ENCODE measurements at places on chromosomes 2 and 18.

DNA sequence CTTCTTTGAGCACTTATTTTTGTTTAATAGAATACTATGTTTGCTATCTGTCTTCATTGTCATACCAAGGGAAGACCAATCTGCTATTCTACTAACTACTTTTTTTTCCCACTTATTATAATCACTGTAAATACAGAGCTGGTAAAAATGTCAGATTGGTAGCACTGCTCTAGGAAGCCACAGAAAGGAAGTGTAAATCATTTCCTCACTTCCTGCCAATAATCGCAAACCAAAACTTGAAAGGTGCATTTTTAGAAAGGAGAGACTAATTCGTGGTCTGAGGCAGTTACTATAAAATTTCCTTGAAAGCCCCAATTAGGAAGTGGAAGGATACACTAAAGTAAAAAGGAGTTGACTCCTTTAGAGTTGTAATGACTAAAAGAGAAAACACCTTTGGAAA lies 13.9 kb upstream of the THSD7B start:
- DNase-seq: no peak

GRCh38 chr2:80040226-80040625 lies 264.3 kb downstream of the LRRTM1 start:
- no peak for DNase-seq

DNA sequence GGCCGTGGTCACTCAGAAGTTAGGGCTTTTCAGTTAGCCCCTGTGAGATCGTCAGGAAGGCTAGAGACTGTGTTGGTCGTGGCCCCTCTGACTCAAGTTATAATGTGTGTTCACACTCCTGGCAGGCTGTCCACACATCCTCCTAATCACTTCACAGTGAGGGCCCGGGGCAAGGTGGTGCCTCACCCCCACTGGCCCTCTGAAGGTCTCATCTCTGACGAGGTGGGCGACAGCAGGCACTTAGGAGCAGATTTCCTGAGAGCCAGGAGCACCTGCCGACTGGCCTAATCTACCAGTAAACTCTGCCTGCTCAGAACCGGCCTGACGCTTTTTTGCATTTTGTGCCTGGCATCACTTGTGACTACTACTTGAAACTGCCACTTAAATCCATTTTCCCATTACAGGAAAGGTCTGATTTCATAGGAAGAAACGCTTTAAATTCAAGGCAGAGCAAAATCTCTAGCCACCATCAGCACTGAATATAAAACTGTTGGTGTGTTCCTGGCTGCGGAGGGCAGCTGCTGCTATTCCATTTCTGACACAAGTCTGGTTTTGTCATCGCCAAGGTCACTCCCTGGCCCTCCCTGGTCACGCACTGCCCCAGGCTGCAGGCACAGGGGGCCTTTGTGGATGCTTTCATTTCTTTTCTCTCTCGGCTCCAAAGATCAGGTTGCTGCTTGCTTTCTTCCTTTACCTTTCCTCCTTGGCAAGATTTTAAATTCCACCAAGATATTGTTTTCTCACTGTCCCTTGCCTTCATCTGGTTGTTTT lies 48.0 kb downstream of the RAB12 start:
- no peak for DNase-seq

- DNase-seq: no peak
Measured at GRCh38 chr2:179764710-179765109, 96.7 kb downstream of the ZNF385B start.

GRCh38 chr18:33716061-33716683 lies 138.2 kb downstream of the ASXL3 start:
- DNase-seq: no peak

GRCh38 chr2:12613137-12613835 lies 103.5 kb upstream of the TRIB2 start:
- DNase-seq: no peak

- DNase-seq: no peak
Measured at GRCh38 chr2:127381762-127382161, 6.0 kb downstream of the MAP3K2 start.

GRCh38 chr2:120820953-120821279 lies 85.2 kb downstream of the GLI2 start:
- DNase-seq: no peak

GRCh38 chr18:26119246-26119645 lies 14.4 kb upstream of the PSMA8 start:
- no peak for DNase-seq

- no peak for DNase-seq
Measured at GRCh38 chr2:202023198-202023903, 10.3 kb upstream of the FZD7 start.

DNA sequence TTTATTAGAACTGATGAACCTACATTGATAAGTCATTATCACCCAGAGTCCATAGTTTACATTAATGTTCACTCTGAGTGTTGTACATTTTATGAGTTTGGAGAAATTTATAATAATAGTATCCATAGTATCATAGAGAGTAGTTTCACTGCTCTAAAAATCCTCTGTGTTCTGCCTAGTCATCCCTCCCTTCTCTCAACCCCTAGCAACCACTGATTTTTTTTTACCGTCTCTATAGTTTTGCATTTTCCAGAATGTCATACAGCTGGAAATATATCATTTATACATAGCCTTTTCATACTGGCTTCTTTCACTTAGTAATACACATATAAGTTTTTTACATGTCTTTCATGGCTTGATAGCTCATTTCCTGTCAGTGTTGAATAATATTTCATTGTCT lies 231.1 kb downstream of the RAD51AP2 start:
- DNase-seq: no peak

- no peak for DNase-seq
Measured at GRCh38 chr18:48407358-48407757, 1.8 kb downstream of the ZBTB7C start.

- no peak for DNase-seq
Measured at GRCh38 chr2:207589143-207589542, 36.1 kb downstream of the METTL21A start.

Data from left lung (tissue), 14 donors.